SK-N-MC (cell line): ENCODE measurements at places on chromosomes 4 and X.

- no peak for DNase-seq
These were observed 1.4 kb downstream of the HELT start for GRCh38 chr4:185019456-185020292.

DNA sequence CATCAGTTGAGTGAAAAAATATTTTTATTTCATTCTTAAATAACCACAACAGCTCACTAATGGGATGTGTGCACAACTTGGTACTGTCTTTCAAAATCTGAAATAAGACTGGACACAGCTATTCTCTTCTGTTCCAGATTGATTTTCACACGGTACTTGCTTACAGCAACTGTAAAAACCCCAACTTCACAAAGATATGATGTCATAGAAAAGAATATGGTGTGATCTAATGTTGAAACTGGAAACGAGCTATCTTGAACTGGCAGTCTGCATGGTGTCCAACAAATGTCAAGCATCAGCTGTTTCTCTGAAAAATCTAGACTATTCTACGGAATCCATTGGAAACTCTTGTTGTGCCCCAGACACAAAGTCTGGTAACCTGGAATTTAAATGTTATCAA lies 14.7 kb downstream of the HELQ start:
- no peak for DNase-seq

- no peak for DNase-seq
These were observed 75.3 kb downstream of the DHRSX start for GRCh38 chrX:2425286-2426071.

GRCh38 chr4:12408364-12408763 lies 979.7 kb upstream of the HS3ST1 start:
- no peak for DNase-seq

DNA sequence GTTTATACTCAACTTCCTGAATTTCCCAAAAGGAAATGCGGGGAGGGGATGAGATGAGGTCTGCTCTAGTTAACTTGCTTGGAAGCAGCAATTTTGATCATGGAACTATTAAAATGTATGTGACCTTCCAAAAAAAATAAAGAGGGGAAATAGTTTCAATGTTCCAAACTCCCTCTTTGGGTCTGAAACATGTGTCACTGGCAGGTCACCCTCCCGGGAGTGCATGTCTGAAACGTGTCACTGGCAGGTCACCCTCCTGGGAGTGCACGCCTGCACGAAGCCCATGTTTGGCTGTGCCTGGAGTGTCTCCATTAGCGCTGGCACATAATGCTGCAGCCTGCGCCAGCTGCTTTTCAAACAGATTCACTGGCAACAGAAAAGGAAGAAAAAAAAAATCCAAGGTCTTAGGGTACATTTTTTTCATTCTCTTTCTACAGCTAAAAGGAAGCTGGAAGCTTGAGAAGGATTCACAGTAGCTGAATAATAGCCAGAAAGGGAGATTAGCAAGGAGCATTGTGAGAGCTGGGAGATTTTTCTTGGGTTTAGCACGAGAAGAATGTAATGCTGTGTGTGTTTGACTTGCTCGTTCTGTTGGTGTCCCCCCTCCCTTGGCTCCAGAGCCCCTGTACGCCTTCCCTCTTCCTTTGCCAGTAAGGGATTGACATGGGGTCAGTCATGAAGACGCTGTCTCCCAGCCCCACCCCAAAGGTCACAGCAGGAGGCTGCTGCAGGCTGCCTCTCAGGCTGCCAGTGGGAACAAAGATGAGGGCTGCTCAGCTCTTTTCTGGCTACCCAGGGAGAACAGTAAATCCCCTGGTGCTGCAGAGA lies 39.2 kb upstream of the TLR3 start:
- DNase-seq = no peak

- DNase-seq = no peak
These were observed 195.3 kb upstream of the ANXA3 start for GRCh38 chr4:78356251-78356786.

- DNase-seq = no peak
These were observed 92.5 kb downstream of the FNIP2 start for GRCh38 chr4:158861281-158861680.
